ENCODE measurements at places on chromosomes 12 and 14. TPM values are rescaled to one million over a fixed set of nuclear protein-coding genes. Genes with fewer than 3 reads are reported as not detected.

RFX4 gene
- total RNA-seq = not detected

ZDHHC22 gene
- not detected for total RNA-seq

KSR2 gene
- total RNA-seq = 0.10 TPM

SLC25A21 gene
- total RNA-seq = not detected

PRPH gene
- not detected for total RNA-seq

SYNDIG1L gene
- not detected for total RNA-seq

SLC11A2 gene
- 51.2 TPM for total RNA-seq

OVCH1 gene
- total RNA-seq = not detected

CCDC184 gene
- total RNA-seq = 0.63 TPM

BCL7A gene
- 6.2 TPM for total RNA-seq

SERPINA10 gene
- not detected for total RNA-seq

CABP1 gene
- total RNA-seq = not detected

MMP14 gene
- total RNA-seq = 2.9 TPM

SUDS3 gene
- 33.2 TPM for total RNA-seq

ALDH1L2 gene
- under 0.01 TPM for total RNA-seq

ITGB7 gene
- total RNA-seq = 49.8 TPM

TAS2R42 gene
- not detected for total RNA-seq

RNASE7 gene
- total RNA-seq = not detected

DTX3 gene
- total RNA-seq = 12.6 TPM

KITLG gene
- total RNA-seq = 0.21 TPM

MUCL1 gene
- not detected for total RNA-seq

MED6 gene
- total RNA-seq = 96.3 TPM

TMTC3 gene
- 9.2 TPM for total RNA-seq

CLEC6A gene
- 1.0 TPM for total RNA-seq

GPR84 gene
- total RNA-seq = 49.4 TPM

RNASE12 gene
- total RNA-seq = not detected

TAS2R46 gene
- 6.5 TPM for total RNA-seq

OAS3 gene
- 17.7 TPM for total RNA-seq

SLC35E3 gene
- 1.4 TPM for total RNA-seq

IL26 gene
- 0.21 TPM for total RNA-seq

GALNT16 gene
- total RNA-seq = not detected

EAPP gene
- total RNA-seq = 124 TPM

AGAP2 gene
- 7.6 TPM for total RNA-seq

TSPAN19 gene
- total RNA-seq = not detected

PGF gene
- not detected for total RNA-seq

MYF5 gene
- not detected for total RNA-seq

LBHD2 gene
- total RNA-seq = not detected

ITGA5 gene
- total RNA-seq = 168 TPM

RASSF9 gene
- total RNA-seq = not detected

CBLN3 gene
- 0.84 TPM for total RNA-seq

Data from mononuclear cell (primary cell).